Uterus (tissue), 4 donors: ENCODE measurements at places on chromosomes 3 and 15. TPM values are rescaled to one million over a fixed set of nuclear protein-coding genes. Genes with fewer than 3 reads are reported as not detected.

DNA sequence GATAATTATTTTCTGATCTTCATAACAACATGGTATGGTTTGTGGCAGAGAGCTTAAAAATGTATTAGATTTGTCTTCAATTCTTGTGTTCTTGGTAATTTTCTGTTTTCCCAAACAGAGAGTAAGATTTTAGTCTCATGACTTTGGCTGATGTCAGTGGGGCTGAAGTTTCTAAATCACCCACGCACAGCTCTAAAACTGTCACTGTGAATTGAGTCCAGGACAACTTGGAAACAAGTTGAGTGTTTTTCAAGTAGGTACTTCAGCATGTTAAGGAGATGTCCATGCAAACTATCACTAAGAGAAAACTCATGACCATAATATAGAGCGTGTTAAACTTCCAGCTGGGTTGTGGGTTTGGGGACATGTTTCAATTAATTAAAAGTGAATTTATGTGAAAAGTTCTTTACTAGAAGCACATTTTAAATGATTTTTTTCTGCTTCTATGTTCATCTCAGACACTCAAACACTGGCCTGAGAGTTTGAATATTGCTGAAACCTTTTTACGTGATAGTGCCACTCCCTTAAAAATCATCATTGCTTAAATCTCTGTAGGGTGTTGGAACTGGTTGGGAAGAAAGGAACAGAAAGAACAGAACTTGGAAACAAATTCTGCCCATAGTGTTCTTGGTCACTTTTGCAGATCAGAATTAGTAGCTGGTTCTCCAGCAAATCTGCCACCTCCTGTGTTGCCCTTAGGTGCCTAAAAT, 89.8 kb downstream of the KLHL25 start:
- DNase-seq: no peak

GRCh38 chr3:5136919-5137429, 14.9 kb downstream of the ARL8B start:
- DNase-seq: no peak

The SMCO1 gene
- total RNA-seq: not detected

- no peak for DNase-seq
Observed at GRCh38 chr15:99010768-99011167, 3.2 kb upstream of the PGPEP1L start.

DNA sequence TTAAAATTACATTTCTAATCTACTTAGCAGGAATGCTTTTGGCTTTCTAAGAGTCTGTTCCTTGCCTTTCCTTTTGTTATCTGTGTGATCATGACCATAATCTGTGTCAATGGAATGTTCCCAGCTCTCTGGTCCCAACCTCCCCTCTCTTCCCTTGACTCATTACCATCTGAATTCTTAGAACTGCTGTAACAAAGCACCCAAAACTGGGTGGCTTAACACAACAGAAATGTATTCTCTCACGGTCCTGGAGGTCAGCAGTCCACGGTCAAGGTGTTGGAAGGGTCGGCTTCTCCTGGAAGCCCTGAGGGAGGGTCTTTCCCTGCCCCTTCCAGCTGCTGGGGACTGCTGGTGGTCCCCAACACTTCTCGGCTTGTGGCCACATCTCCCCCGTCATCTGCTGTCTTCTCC, 81.1 kb downstream of the LRRK1 start:
- DNase-seq: no peak

DNA sequence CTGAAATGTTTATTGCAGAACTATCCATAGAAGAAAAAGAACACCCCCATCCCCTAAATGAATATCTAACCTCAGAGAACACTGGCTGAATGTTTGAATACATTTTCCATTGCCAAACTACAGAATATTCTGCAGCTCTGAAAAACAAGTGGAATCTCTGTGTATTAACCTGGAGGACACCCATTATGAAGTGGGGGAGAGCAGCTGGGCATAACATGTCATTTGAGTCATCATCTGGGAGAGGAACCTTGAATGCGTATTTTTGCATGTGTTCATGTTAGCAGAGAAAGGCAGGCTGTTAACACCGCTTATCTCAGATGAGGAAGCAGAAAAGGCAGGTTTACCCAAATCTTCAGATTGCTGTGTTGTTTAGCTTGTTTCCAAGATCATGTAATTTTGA, 31.5 kb downstream of the ESYT3 start:
- no peak for DNase-seq

The MUC4 gene
- 0.26 TPM for total RNA-seq

GRCh38 chr15:85408270-85408746, 27.9 kb downstream of the AKAP13 start:
- DNase-seq: no peak

The LRRIQ4 gene
- 0.14 TPM for total RNA-seq

The SLC9A9 gene
- 12.8 TPM for total RNA-seq

DNA sequence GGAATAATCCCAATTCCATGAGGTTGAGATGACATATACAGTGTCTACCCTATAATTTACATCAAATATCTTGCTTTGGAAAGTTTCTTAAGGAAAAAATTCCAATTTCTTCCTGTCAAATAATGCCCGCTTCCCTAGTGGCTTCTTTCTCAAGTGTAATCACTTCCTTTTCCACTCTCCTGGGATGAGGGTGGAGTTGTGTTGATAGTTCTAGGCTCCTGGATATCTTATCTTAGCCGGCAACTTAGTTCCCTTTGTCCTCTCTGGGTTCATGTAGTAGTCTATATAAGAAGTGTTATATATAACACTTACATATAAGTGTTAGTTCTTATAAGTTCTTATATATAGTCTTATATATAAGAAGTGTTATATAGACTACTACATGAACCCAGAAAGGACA, 10.9 kb downstream of the TAGLN3 start:
- DNase-seq: no peak

DNA sequence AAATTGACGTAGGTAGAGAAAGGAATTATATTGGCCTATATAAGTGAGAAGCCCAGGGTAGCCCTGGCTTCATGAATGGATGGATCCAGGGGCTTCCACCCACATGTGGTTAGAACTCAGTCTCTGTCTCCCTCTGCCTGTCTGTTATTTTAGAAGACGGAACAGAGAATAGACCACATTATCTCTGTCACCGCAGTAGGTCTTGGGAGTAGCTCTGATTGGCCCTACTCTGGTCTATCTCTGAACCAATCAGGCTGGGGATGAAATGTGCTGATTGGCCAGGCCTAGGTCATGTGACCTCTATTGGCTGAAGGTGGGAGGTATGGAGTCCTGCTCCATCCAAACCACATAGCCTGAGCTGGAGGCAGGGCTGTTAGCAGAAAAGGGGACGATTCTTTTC, 143.0 kb upstream of the PRR23C start:
- DNase-seq: no peak

GRCh38 chr15:88878720-88879184, 16.6 kb downstream of the HAPLN3 start:
- no peak for DNase-seq

GRCh38 chr15:61275901-61276300, 46.8 kb upstream of the RORA start:
- DNase-seq: no peak

DNA sequence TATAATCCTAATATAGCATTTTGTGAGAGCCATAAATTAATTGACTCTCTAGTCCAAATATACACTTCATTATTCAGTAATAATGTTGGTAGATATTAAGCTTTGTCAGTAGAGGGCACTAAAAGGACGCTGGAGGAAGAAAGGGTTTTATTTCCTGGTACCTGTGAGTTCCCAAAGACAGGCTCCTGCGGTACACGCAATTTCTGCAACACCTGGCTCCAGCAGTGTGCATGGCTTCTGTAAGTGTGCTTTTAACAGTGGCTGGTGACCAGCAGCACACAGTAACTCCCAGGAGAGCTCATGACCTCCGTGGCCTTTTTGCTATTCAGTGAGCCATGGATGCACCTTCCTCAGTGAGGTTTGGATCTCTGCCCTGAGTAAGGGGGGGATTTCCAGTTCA, 338.3 kb upstream of the ZNF385D start:
- DNase-seq: no peak

- DNase-seq: peak; percentile 43
Observed at GRCh38 chr3:169769287-169770181, at the start of gene ACTRT3. ACTRT3 (minus strand) TSS chr3:169769561; CDS start chr3:169769520, 41 bp downstream.

DNA sequence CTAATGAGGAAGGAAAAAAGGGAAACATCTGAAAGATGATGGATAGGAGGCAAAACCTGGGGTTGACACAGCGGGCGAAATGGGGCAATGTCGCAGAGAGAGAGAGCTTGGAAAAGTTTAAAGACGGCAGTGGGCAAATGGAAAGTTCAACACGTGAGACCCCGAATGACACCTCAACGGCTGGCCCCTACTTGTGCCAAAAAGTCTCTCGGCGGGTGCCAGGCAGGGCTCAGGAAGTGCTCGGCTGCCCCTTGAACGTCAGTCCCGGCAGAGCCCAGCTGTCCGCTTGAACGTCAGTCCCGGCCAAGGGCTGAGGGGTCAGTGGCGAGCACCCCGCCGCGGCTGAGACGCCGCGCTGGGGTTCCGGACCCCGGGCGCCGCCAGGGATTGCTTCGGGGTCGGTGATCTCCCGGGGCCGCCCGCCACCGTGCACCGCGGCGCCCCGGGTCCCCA, 658 bp downstream of the EOGT start:
- peak; percentile 60 for DNase-seq

- no peak for DNase-seq
Observed at GRCh38 chr3:37457378-37458065, 283.1 kb upstream of the LRRFIP2 start.

DNA sequence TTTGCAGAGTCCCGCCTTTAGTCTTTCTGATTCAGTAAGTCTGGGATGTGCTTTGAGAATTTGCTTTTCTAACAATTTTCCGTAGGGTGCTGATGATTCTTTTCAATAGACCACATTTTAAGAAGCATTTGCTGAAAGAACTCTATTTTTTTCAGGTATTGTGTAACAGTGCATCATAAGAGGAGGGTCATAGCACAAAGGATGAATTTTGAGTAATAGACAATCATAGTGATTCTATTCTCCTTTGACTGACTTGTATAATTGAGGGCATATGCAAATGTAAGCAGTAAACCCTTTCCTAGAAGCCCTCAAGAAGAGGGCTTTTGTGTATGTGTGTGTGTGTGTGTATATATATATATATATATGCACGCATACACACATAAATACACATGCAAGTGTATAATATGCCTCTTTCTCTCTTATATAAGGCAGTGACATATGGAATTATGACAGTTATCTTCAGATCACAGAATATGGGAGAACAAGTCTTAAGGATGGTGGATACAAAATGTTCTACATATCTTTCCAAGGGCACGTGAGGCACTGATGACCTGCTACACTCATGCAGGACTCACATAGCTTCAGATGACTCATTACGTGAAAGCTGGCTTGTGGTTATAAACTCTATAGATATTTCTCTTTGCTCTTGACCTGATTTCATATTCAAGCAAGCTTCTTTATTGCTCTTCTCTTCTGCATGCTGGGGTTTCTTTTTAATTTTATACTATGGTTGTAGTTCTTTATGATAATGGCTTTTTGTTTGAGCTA, 6.5 kb upstream of the PLSCR1 start:
- DNase-seq: no peak

The AADAC gene
- total RNA-seq: 0.35 TPM

The ENTPD3 gene
- total RNA-seq: 0.95 TPM

The SCG3 gene
- total RNA-seq: not detected

- DNase-seq: no peak
Observed at GRCh38 chr15:98976500-98976899, 31.1 kb downstream of the PGPEP1L start.

DNA sequence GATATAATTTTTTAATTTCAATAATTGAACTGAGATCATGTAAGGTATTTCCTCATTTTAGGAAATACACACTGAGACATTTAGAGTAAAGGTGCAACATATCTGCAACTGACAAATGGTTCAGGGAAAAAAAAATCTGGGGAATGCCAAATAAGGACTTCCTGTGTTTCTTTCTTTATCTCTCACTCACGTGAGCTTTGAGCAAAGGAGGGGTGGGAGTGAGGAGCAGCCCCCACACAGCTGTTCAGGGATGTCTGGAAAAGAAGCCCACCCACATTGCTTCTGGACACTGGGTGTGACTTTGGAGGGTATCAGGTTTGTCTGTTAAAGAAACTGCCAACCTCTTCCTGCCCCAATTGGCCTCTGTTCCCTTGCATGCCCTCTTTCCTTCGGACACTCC, 5.6 kb upstream of the TP63 start:
- no peak for DNase-seq

DNA sequence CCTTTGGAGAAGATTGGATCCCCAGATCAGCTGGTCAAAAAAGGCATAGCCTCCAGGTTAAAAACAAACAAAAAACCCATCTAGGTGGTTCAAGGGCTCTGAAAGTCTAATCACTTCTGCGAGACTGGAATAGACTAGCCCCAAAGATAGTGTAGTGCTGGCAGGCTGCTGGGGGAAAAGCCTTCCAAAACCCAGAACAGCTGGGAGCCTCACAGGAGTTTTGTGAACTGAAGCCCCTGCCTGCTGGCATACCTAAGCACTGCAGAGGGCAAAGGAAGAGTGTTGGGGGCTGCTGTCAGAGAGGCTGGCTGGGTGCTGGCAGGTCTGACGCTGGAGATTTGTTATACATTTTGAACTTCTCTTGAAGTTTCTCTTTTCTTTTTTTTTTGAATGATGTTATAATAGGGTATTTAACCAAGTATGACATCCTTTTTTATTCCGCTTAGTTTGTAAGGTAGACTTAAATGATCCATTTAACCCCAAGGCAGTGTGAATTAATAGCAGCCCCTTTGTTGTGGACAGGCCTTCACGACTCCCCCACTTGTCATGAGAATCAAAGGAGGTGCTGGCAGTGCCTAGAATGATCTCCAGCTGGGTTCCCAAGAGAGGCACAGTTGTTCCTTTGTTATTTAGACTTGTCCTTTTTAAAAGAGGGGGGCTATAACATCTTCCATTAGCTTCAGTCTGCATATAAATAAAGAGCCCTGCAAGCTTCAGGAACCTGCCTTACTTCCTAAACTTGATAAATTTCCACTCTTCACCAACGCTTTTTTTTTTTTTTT, 53.9 kb downstream of the CRTC3 start:
- DNase-seq: no peak

DNA sequence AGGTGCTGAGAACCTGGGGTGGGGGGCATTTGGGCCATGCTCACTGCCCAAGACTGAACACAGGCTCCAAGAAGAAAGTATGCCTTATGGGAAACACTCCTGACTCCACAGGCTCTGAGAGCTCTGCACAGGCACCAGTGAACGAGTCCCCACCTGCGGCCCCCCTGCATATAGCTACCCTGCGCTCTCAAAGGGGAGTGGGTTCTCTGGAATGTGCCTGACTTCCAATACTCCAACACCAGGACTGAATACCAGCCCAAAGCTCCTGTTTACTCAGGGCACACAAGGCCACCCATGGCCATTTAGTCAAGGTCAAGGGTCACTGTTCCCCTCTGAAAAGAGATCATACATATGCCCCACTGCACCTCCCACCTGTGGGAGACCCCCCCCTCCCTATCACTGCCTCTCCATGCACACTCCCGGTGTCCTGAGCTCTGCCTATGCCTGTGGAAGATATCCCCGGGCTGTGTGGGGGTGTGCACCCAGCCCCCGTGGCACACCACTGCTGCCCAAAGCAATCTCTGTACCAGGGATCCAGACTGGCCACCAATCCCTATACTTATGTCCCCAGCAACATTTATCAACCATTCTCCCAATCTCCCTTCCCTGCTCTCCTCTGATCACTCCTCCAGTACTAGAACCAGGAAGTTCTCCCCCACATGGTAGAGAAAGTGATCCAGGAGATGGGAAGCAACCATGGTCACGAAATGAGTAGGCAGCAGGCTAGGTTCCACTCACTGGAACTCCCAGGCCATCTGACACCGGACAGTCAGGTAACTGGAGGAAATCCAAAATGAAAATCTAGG, 1.5 kb upstream of the PLXNB1 start:
- no peak for DNase-seq
